Astrocyte (in vitro differentiated cells and primary cell): ENCODE measurements at places on chromosomes 5 and 9.

GRCh38 chr9:124810663-124811355, 33.9 kb downstream of the OLFML2A start:
- no peaks in the 10 kb centered on the region for H3K36me3 ChIP-seq
- H3K4me3 ChIP-seq: no peak overlapping the region
- peaks cover 43% of the 10 kb centered on the region for H3K4me1 ChIP-seq

GRCh38 chr5:77300451-77300850, 90.0 kb downstream of the PDE8B start:
- H3K36me3 ChIP-seq: no peaks in the 10 kb centered on the region
- H3K27me3 ChIP-seq: no peaks in the 10 kb centered on the region
- DNase-seq: no peak
- no peak overlapping the region for H3K27ac ChIP-seq
- no peak overlapping the region for H3K4me3 ChIP-seq
- H3K4me1 ChIP-seq: no peaks in the 10 kb centered on the region

GRCh38 chr5:138448481-138449398, 9.9 kb downstream of the REEP2 start:
- H3K4me3 ChIP-seq: no peak overlapping the region
- DNase-seq: no peak
- no peaks in the 10 kb centered on the region for H3K36me3 ChIP-seq
- H3K4me1 ChIP-seq: peaks cover 4% of the 10 kb centered on the region
- H3K27me3 ChIP-seq: no peaks in the 10 kb centered on the region
- no peak overlapping the region for H3K27ac ChIP-seq

DNA sequence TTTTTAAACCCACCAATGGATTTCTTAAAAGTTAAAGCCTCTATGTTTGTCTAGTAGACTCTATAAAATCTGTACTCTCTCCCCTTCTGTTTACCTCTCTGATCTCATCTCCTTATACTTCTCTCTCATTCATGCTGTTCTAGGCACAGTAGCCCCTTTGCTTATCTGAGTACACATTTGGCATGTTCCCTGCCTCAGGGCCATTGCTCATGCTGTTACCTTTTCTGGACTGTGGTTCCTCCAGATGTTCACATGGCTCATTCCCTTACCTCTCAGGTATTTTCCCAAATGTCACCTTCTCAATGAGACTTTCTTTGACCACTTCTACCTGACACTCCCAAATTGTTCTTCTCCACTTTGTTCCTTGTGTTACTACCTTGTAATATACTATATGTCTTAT, 176.1 kb downstream of the CWC27 start:
- no peak overlapping the region for H3K4me3 ChIP-seq
- H3K4me1 ChIP-seq: no peaks in the 10 kb centered on the region
- H3K36me3 ChIP-seq: no peaks in the 10 kb centered on the region
- no peak for DNase-seq
- H3K27ac ChIP-seq: no peak overlapping the region

GRCh38 chr9:4301296-4301695, 1.4 kb upstream of the GLIS3 start:
- peaks cover 36% of the 10 kb centered on the region for H3K4me1 ChIP-seq
- H3K4me3 ChIP-seq: no peak overlapping the region
- no peaks in the 10 kb centered on the region for H3K27me3 ChIP-seq
- H3K36me3 ChIP-seq: no peaks in the 10 kb centered on the region
- DNase-seq: peak; percentile 68
